ENCODE measurements at places on chromosomes 2 and 18.

DNA sequence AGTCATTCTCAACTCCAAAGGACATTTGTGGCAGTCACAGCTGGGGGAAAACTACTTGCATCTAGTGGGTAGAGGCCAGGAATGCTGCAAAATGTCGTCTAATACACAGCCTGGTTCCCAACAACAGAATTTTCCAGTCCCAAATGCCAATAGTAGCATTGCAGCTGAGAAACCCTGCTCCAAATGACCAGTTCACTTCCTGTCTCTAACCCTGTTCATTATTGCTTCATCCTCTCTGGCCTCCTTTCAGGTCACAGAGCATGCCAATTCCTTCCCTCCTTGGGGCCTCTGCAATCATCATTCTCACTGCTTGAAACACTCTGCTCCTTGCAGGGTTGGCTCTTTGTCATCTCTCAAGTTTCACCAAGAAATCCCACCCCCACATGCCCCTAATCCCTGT lies 139.1 kb downstream of the IRS1 start:
- no peak for DNase-seq

DNA sequence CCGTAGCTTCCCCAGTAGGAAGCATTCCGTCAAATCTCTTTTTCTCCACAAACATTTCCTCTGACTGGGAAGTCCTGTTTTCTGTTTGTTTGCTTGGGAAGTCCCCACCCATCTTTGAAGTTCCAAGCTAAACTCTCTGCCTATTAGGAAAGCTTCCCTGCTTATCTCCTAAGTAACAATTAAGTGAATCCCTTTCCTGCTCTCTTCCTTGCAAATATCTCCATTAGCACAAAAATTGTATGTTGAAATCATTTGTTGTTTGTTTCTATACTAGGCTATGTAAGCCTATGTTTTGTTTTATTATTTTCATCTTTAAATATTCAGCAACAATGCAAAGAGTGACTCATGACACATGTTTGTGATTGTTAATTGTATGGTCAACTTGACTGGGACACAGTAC lies 812.6 kb upstream of the LRATD1 start:
- no peak for DNase-seq

DNA sequence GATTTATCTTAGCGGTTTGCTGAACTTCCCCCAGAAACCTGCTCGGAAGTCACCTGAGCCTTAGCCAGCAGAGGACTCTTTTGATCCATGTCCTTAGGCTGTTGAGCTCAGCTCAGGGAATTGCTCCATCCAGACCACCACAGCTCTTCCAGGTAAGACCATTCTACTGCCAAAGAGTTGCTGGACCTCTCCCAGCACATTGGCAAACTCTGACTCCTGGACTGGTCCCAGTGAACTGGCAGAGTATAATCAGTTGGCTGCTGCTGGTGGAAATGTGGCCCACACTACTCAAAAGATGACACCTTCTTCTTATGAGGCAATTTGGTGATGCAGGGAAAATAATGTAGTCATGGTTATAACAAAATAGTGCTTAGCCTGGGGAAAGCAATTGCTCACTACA lies 308.8 kb upstream of the FIGN start:
- DNase-seq: no peak

DNA sequence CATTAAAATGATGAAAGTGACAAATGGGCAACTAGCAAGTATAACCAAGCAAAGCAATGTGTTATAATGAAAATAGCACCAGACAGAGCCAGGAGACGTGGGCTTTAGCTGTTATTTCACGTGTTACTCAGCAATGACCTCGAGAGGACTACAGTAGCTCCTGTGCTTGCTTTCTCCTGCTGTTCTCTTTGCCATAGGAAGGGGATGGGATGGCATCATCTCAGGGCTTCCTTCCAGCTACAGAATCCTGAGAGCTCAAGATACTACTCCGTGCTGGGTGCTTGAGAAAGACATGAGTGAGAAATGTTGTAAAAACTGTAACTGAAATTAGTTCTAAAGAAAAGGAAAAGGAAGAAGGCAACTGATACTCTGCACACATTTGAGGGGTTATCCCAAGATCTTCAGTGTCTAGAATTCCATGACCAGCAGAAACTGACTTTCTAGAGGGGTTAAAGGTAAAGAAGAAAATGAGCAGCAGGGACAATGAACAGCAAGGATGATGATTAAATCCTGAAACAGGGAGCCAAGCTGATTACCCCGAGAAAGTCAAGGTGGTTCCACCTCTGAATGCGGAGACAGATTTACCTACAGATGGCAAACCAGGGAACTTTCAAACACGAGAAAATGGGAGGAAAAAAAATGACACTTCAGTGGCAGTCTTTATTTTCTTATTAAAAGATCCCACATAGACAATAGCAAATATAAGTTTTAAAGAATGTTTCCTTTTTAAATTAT lies 33.4 kb downstream of the GAREM1 start:
- no peak for DNase-seq

DNA sequence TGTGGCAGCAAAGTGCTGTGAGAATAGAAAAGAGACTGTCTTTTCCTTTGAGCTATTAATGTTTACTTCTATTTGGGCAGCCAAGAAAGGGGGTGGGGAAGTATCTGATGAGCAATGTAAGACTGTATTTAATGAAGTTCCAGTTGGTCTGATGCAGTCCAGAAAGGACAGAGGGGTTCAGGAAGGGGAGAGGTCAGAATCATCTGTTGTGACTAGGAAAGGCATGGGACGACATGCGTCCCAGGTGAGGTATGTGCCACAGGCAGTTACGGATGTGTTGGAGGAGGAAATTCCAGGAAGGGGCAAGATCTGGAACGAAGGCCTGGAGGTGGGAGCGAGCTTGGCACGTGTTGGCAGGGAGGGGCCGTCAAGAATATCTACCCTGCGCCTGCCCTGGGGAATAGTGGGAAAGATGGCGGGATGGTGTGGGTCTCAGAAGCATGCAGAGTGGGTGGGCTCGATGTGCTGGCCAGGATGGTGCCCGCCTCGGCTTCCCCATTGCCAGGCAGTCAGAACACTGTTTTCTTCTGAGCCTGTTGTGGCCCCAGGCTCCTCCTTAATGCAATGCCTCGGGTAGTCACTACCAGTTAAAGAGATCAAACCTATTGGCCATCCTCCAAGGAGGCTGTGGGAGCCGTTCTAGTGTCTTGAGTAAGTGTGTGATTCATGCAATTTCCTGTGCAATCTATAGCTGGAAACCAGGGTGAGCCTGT lies 57.8 kb upstream of the TXNDC2 start:
- no peak for DNase-seq

DNA sequence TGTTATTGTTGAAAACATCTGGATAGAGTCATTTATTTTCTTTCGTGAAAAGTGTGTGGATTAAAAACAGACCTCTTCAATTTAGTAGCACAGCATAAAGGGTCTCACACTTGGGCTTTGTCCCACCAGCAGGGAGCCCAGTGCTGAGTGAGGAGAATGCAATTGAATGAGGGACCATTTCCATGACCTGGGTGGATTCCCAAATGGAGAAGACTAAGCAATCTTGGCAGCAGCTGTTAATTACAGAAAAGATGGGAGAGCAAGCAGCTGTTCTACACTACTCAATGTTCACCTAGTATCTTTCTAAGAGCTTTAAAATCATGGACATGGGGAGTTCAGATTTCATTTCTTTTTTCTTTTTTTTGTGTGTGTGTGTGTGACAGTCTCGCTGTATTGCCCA lies 121.8 kb upstream of the FN1 start:
- no peak for DNase-seq

- no peak for DNase-seq
Observed at GRCh38 chr18:48866028-48866733, 84.6 kb downstream of the SMAD7 start.

DNA sequence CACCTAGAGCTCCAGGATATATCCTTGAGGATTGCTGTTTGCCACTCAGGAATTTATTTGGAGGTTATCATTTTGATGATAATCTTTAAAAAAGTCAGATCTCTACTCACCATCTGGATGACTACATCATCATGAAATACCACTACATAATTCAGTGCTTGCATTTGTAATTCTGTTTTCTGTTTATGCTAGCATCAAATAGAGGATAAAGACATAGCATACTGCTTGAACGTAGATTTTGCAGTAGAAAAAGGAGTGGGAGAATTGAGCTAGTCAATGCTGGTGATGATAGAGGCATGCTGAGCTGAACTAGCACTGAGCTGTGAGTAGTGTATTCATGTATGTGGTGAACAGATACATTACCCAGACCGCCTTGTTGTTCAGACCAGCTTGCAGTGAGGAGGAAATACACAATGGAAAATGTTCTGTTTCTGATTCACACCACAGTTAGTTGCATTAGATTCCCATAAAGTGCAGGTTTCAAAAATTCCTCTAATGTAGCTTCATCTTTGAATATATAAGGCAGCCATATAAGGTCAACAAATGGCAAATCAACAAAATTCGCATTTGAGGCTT lies 68.8 kb upstream of the CDC42EP3 start:
- DNase-seq: no peak

DNA sequence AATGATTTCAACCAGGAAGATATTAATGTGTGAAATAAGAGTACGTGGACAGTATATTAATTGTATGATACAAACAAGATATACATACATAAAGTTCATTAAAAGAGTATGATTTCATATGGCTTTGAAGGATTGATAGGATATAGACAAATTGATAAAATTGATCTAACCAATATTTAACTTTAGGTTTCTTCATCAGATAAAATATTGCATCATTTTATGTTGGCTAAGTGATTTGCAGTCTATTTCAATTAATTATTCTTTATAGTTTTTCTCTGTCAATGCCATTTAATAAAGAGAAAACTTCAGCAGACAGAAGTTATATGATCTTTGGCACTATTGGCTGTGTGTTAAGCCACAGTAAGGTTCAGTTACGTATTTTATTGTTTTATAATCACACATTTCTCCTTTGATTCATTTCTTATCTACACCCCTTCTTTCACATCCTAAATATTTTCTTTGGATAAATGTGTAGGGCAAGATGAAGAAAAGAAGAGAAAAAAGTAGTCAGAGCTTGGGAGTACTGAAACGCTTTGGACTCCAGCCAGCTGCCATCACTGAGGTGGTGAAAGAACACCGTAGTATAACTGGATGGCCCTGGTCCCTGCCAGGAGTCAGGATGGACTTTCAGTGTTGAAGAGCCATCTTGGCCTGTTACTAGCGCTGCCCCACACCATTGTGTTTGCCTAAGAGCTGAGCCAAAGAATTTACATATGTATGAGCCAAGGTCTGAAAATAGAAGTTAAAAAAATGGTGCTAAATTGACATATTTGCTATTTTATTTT lies 9.8 kb upstream of the CPS1 start:
- DNase-seq: no peak

DNA sequence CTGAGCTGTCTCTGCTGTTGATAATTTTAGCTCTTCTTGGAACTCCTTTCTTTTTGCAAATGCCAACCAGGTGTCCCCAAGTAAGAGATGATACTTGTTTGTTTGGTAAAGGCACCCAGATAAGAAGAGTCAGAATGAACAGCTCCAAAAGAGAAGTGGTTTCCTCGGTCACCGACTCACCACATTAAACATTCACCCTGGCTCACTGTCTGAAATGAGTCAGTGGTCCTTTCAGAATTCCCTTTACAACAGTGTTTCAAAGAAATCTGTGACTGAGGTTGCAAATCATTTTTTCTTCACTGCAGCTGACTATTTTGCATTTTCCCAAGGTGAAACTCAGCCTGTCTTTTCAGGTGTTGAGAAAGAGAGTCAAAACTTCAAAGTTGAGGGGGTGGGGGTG lies 16.2 kb upstream of the CXCR4 start:
- no peak for DNase-seq

DNA sequence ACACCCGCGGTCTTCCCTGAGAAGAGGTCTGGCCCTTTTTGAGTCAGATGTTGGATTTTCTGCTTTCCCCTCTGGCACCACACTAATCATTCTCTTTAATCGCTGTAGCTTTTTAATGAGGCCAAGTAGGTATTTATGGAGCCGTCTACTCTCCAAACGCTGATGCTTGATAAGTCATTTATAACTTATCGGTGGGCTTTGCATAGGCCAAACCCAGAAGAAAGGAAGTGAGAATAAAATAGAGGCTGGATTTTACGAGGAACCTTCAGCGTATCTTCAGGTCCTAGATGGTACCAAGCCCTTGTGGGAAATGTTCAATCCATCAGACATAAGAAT lies 142.5 kb upstream of the CTAGE1 start:
- no peak for DNase-seq

DNA sequence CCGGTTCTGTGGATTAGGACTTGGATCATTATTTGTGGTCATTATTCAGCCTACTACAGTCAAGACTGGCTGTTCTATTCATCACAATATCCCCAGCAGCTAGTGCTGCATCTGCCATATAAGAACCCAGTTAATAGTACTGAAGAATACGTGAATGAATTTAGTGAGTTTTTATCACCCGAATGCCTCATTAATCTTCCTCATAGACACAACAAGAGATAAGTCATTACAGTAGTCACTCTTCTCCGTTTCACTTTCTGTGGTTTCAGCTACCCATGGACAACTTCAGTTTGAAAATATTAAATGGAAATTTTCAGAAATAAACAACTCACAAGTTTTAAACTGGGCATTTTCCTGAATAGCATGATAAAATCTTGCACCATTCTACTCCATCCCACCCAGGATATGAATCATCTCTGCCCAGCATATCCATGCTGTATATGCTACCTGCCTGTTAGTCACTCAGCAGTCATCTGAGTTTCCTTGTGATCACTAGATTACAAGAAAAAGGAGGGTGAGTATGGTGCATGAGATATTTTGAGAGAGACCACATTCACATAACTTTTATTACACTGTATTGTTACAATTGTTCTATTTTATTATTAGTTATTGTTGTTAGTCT lies 363.7 kb upstream of the CHAC2 start:
- no peak for DNase-seq

GRCh38 chr2:173187941-173188788 lies 112.5 kb downstream of the MAP3K20 start:
- DNase-seq: no peak

GRCh38 chr2:23513245-23513871 lies 128.4 kb downstream of the KLHL29 start:
- no peak for DNase-seq

DNA sequence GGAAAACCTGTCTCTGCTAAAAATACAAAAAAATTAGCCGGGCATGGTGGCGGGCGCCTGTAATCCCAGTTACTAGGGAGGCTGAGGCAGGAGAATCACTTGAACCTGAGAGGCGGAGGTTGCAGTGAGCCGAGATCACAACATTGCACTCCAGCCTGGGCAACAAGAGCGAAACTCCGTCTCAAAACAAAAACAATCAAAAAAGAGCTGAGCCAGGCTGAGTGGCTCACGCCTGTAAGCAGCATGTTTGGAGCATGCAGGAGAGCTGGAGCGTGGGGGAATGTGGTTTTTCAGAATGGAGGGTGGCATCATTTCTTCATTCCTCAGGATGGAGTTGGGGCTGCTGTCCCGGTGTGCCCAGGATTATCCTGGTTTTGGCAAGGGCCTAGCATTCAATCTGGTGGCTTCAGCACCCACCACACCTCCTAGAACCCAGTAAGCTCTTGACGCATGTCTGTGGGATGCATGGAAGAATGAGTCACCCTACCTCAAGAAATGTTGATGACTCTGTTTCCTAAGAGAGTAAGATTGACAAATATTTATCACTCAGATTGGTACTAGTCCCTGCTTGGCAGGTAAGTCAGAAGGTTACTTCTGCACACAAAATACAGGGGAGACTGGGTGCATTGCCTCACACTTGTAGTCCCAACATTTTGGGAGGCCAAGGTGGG lies 90.2 kb upstream of the ODC1 start:
- no peak for DNase-seq

GRCh38 chr2:203586206-203586605 lies 51.1 kb upstream of the RAPH1 start:
- no peak for DNase-seq

All from NCI-H1048 (cell line).